Activated T-helper 2 cell treated with anti-CD3 and anti-CD28 coated beads, Interferon-gamma antibody, Interleukin-2, Interleukin-4, amounts not matched to agents 10 μg/mL and 5 μg/mL and 100 μg/mL, durations not matched to agents 14 hours and 24 hours and 36 hours (primary cell): ENCODE measurements at places on chromosomes 13 and 19. TPM values are rescaled to one million over a fixed set of nuclear protein-coding genes. Genes with fewer than 3 reads are reported as not detected.

The MBD3L2 gene
- total RNA-seq, result not detected in 2 replicates

The KLK4 gene
- total RNA-seq, result not detected in 2 replicates

The ATCAY gene
- total RNA-seq, result not detected in 2 replicates

The NCCRP1 gene
- not detected in 2 replicates for total RNA-seq

GRCh38 chr19:45200568-45200967, 22.0 kb downstream of the BLOC1S3 start:
- no peak for DNase-seq

DNA sequence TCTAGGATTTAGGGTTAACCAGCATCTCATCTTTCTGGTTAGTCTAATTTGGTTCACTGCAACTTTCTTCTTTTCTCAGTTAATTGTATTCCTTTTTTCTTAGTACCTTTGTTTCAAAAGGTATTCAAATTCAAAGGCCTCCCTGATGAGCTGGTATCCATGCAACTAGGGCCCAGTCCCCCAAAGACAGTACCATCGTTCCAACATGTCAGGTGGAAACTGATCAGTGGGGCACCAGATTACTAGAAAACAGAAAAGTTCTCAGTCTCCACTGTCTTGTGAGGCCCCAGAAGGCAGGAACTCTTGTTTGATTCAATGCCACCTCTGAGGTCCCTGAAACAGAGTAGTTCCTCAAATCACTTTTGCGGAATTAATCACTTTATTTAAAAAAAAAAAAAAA, 303.2 kb upstream of the NBEA start:
- no peak for DNase-seq

GRCh38 chr13:46526100-46526735, 26.8 kb upstream of the LRCH1 start:
- no peak for DNase-seq

DNA sequence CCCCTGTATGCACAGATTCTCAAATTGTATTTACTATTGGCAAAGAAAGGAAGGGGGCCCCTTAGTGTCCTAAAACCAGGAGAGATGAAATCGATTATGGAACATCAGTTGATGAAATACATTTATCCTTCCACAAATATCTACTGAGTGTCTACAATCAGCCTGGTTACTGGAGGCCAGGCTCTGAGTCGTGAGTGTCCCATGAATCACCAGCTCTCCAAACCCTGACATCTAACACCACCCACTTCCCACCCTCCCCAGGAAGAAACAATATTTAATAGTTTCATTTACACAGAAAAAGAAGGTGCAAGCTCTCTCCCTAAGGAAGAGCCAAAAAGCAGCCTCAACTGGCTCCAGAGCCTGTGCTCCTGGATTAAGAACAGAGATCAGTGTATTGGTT, 25.2 kb downstream of the KCTD15 start:
- no peak for DNase-seq

- DNase-seq, result no peak
These were observed 64.5 kb downstream of the SPATA13 start for GRCh38 chr13:24225062-24225461.

DNA sequence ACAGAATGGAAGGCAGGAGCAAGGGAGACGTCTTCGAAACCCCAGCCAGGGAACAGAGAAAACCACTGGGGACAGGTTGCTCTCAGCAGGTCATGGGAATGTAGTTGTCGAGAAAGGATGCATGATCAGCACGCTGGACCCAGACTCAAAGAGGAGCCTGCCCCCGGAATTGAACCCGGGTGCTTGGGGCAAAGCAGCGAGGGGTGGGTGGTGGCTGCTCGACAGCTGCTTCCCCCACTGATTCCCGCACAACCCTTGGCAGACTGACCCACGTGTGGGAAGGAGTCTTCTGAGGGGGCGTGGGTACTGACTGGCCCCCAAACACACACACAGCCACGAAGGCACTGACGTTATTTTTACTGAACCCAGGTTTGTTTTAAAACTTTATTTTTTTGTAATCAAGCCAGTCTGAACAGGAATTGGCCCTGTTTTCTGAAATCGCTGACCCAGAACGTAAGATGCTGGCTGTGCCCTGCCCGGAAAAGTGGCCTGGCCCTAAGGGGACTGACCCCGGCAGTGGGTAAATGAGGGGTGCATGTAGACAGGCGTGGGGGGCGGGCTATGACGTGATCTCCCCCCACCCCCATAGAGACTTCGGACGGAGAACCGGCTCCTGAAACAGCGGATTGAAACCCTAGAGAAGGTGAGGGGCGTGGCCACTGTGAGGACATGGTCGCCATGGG, 18.6 kb downstream of the PRR36 start:
- no peak for DNase-seq

DNA sequence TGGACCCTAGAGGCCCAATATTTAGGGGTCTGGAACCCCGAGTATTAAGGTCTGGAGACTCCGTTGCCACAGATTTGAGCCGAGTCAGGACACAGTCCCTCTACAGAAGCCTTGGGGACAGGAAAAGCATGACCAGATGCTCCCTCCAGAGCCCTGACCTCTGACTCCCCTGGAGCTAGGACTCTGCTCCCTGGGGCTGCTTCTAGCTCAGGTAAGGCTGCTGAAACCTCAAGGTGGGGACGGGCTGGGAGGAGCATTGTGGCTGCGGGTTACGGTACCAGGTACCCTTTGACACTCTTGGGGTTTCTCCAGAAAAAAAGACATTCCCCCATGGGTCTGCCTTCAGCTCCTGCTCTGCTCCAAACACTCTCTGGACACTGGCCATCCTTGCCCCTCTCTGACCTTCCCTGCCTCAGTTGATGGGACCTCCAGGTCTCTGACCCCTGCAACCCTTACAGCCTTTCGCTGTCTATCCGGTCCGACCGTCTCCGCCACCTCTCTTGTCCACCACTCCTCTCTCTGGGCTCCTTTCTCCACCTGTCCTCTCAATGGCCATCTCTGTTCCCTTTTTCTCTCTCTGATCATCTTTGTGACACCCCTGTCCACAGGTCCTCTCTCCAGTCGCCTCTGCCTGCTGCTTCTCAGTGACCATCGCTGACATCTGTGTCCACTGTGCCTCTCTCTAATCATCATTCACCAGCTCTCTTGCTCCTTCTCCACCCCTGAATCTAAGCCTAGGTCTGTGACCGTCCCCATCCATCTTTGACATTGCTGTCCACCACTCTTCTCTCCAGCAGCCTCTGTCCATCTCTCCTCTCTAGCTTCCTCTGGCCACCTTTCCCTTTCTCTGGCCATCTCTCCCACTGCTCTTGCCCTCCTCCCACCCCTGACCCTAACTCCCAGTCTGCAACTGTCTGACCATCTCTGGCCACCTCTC, 1.4 kb downstream of the LRFN3 start:
- no peak for DNase-seq

GRCh38 chr19:41328842-41329225, 18.9 kb downstream of the CCDC97 start:
- no peak for DNase-seq

- no peak for DNase-seq
These were observed 88.1 kb downstream of the SHISA2 start for GRCh38 chr13:25963674-25964073.

DNA sequence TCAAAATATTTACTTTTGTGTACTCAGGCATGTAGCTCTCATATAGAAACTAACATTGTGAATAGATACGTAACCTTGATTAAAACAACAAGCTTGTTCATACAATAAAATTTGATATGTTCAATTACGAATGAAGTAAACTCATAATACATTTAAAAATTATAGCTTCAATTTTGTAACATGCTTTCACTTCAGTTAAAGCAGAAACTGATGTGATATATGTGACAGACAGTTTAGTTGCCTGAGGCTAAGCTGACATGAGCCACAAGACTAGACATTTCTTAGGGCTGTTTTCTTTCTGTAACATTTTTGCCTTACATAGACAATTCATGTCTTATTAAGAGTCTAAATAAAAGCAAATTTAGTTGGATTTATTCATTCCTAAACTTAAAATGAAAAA, 526.0 kb downstream of the PCDH9 start:
- DNase-seq, result no peak

GRCh38 chr19:2207991-2208860, 27.9 kb downstream of the PLEKHJ1 start:
- no peak for DNase-seq

DNA sequence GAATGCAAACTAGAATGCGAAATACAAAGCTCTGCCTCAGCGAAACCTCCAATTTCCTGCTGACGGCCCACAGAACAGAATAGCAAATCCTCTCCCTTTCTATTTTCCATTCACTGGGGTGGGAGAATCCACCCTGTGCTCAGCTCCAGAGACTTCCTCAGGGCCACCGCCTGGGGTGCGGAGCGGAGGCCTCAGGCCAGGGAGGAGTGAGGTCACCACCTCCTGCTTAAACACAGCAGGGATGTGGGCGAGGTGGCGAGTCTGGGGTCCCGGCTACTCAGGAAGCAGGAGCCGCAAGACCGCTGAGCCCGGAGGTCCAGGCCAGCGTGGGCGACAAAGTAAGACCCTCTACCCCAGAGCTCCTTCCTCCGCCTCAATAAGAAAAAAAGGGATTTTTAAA, 666 bp upstream of the ZNF320 start:
- no peak for DNase-seq

- DNase-seq, result no peak
These were observed 41.1 kb downstream of the GPR12 start for GRCh38 chr13:26719356-26719945.

- no peak for DNase-seq
These were observed 299.2 kb upstream of the DACH1 start for GRCh38 chr13:72166102-72166650.

DNA sequence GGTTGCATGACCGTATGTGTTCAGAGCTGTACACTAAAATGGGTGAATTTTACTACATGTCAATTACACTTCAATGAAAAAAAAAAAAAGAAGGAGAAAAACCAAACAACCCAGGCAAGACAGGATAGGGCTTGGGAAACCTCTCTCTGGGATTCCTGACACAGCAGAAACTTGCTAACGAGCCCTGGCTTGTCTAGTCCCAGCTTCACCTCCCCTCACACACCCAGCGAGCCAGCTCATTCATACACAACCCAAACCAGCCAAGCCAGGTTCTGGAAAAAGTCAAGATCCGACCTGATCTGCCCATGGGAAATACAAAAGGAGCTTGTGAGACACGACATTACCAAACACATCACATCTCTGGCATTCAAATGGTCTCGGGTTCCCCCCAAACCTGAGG, 3.7 kb upstream of the TECR start:
- DNase-seq, result no peak

GRCh38 chr13:107518780-107519179, 696.6 kb downstream of the LIG4 start:
- no peak for DNase-seq

DNA sequence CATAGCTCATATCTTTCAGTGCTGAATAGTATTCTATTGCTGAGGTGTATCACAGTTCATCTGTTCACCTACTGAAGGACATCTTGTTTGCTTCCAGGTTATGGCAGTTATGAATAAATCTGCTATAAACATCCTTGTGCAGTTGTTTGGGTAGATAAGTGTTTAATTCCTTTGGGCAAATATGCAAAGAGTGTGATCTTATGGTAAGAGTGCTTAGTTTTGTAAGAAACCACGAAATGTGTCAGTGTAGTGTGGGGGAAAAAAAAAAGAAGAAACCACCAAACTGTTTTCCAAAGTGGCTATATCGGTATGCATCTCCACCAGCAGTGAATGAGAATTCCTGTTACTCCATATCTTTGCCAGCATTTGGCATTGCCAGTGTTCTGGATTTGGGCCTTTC, 93.3 kb downstream of the PIBF1 start:
- no peak for DNase-seq

DNA sequence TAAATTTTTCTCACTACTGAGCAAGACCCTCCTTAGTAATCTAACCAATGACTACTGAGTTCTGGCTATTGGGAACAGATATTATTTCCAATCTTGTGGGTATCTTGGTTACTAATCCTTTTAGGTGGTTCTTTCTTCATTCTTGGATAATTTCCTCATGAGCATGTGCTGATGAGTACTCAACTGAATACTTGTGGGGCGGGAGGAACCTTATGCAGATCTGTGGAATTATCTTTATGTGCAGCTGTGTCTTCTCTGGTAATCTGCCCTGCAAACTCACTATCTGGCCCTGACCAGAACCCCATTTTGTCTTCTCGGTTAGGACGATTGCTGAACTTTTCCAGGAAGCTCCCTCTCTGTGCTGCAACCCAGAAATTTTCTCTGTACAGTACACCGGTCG, 89.7 kb upstream of the TRPC4 start:
- DNase-seq, result no peak
